ENCODE measurements at places on chromosomes 7 and 10.

- no peak for DNase-seq
Observed at GRCh38 chr10:124495162-124495561, 33.5 kb downstream of the LHPP start.

DNA sequence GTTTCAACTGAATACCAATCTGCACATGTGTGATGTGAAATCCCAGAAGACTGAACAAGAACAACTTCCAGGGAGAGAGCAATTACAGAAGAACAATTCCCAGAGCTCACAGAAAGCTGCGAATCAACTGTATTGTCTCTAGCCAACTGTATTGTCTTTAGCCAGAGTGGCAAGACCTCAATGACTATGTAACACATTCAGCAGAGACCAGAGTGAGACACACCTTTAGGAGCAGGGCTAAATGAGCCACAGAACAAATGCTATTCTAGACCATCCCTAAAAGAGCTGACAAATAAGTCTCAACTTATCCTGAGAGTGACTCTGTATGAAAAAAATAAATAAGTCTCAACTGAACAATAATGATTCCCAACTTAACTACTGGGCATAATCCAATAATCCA is 72.0 kb downstream of the KMT2C start:
- no peak for DNase-seq

- DNase-seq = no peak
Observed at GRCh38 chr7:92251181-92251580, 5.4 kb downstream of the ANKIB1 start.

DNA sequence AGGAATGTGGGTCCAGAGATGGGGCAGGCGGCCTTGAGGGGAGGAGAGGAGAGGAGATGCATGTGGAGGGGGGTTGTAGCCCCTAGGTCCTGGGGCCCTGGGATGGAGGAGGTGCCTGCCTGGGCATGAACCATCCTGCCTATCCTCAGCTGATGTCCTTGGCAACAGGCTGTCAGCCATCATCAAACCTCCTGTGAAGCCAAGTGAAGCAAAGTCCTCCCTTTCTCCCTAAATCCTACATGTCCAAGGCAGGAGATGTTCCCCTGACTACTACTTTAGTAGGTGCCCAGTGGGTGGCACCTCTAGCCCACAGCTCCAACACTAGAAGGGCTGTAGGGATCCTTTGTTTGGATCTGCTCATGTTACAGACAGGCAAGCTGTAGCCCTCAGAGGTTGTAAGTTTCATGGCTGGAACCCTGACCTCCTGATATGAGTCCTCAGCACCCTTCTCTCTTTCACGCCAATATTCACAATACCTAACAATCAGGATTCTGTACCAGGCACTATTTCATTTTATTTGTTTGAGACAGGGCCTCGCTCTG is 66.6 kb upstream of the SYPL1 start:
- DNase-seq = no peak

- peak; percentile 34 for DNase-seq
Observed at GRCh38 chr7:100673942-100674410, 436 bp downstream of the GNB2 start.

GRCh38 chr7:24881623-24882022 is 98.4 kb downstream of the OSBPL3 start:
- no peak for DNase-seq

GRCh38 chr7:36810032-36810431 is 85.7 kb upstream of the AOAH start:
- DNase-seq = no peak

DNA sequence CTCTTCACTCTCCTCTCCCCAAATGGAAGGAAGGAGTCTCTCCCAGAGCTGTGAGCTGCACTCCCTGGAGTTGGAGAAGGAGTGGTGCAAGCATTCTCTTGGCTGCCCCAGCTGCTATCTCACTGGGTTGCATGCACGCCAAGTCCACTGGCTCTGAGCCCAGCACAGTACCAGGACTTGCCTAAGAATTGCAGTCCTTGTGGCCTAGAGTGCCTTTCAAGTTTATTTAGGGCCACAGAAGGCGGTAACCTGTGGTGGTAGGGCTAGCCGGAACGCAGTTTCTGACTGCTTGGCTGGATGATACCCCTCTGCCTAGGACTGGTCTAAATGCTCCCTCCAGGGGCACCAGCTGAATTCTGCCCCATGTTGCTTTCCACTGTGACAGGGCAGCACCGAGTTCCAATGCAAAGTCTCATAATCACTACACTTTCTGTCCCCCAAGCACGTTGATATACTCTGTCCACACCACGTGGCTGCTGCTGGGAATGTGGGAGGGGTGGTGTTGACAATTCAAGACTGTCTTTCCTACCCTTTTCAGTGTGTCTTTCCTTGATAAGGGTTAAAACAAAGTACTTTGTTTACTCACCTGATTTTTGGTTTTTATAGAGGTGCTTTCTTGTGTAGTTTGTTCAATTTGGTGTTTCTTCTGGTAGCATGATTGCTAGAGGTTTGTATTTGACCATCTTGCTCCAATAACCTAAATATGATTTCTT is 57.0 kb downstream of the PHTF2 start:
- no peak for DNase-seq

- DNase-seq = no peak
Observed at GRCh38 chr10:96124230-96125141, 5.6 kb upstream of the ZNF518A start.

GRCh38 chr10:9833942-9834341 is 1183.7 kb upstream of the CELF2 start:
- no peak for DNase-seq

Data from activated gamma-delta T cell (primary cell).